ENCODE measurements at places on chromosomes 1 and 21.

- no peak for DNase-seq
Measured at GRCh38 chr1:118934706-118935105, 53.4 kb downstream of the TBX15 start.

DNA sequence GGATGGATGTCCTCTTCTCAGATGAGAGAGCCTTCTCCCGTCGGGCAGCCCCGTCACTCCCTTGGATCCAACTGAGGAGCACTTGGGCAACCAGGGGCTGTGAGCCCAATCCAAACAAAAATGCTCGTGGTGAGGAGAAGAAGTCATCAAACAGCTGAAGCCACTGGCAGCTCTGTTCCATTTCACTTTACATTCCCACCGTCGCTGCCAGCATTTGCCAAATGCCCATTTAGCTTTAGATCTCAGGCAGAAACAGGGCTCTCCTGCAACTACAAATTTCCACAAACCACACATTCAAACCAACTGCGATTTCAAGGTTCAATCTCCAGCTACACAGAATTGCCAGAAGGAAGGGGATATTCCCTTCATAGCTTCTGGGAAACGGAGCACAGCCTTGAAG, 634.6 kb downstream of the SMYD3 start:
- DNase-seq, result no peak

- DNase-seq, result no peak
Measured at GRCh38 chr1:36248250-36248894, 24.1 kb downstream of the THRAP3 start.

- DNase-seq, result no peak
Measured at GRCh38 chr1:205456383-205456867, 580 bp upstream of the BLACAT1 start.

- no peak for DNase-seq
Measured at GRCh38 chr1:8911416-8912309, 33.2 kb upstream of the ENO1 start.

GRCh38 chr1:245317217-245317616, 162.4 kb downstream of the KIF26B start:
- no peak for DNase-seq

DNA sequence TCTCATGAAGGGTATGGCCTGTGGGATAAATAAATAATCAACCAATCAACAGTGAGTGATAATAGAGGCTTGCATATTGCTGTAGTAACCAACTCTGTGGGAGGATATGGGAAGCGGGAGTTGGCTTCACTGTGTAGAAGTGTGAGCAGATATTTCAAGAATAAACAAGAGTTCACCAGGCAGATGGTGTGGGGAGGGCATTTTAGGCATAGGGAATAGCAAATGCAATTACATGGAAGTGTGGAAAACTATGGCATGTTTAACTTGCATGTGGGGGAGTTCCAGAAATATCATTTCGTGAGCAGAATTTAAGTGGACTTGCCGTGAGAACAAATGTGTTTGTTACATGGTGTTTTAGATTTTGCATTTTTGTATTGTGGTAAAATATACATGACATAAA, 95.2 kb downstream of the SPATA46 start:
- no peak for DNase-seq

GRCh38 chr21:41317063-41317392, 427 bp downstream of the FAM3B start:
- DNase-seq, result no peak

DNA sequence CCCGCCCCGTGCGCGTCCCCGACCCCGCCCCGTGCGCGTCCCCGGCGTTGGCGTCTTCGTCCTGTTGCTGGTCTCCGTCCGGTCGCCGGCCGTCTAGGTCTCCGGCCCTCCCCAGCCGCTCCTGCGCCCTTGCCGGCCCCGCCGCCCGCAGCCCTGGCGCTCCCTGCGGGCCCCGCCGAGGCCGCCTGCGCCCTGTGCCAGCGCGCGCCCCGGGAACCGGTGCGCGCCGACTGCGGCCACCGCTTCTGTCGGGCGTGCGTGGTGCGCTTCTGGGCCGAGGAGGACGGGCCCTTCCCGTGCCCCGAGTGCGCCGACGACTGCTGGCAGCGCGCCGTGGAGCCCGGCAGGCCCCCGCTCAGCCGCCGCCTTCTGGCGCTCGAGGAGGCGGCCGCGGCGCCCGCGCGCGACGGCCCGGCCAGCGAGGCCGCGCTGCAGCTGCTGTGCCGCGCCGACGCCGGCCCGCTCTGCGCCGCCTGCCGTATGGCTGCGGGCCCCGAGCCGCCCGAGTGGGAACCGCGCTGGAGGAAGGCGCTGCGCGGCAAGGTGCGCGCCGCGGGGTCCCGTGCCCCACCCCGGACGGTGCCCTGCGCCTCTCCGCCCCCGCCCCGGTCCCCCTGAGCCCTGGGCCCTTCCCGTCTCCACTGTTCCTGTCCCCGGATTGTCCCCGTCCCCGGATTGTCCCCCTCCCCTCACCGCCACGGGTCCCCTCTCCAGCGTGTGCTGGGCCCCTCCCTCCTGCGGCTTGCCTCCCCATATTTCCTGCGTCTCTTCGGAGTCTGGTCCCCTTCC, at the start of gene RNF187:
TSS of gene RNF187 (plus strand) at position 47 of the 789 bp plus-strand sequence.
- peak; percentile 84 for DNase-seq

DNA sequence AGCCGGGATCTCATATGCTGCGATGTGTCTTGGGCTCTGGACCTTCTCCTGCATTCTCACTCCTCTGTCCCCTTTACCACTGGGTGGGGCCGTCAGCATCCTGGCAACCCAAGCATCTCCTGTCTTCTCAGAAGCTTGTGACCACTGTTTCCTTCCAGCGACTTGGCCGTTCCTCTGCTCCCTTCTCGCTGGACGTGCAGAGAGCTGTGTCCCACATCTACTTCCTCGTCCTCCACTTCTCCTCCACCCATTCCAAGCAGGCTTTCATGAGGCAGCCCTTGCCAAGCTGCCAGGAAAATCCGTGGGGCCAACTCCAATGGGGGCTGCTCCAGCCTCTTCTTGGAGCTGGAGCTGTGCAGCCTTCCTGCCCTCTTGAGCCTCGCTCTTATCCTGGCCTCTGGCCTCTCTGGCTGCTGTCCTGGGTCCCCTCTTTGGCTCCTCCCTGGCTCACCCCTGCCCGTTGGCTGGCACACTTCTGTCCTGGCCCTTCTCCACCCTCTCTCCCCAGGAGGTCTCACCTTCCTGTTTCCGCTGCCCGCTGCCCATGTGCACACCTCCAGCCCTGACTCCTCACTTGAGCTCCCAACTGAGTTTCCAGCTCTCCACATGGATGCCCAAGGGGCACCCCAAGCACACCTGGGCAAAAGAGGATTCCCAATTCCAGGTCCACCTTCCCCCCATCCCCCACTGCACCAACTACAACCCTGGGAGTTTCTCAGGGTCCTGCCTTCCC, 8.7 kb downstream of the FAM131C start:
- DNase-seq, result no peak

DNA sequence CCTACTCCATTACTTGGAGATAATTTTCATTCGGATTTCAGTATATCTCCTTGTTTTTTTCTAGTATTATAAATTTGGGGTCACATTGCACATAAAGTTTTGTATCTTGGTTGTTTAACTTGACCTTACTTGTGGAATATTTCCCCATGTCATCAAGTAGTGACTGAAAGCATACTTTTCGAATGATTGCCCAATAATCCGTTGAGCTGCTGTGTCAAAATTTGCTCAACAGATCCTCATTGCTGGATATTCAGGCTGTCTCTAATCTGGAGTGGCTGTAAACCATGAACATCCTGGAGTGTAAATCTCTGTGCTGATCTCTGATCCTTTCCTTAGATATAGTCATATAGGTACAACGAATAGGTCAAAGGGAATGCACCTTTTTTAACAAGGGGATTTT, 4.9 kb downstream of the NIPAL3 start:
- no peak for DNase-seq

GRCh38 chr1:160777486-160778089, 18.4 kb upstream of the LY9 start:
- peak; percentile 67 for DNase-seq

- no peak for DNase-seq
Measured at GRCh38 chr1:165407398-165407797, 37.5 kb downstream of the RXRG start.

- no peak for DNase-seq
Measured at GRCh38 chr1:64073705-64074104, 129.7 kb upstream of the UBE2U start.

DNA sequence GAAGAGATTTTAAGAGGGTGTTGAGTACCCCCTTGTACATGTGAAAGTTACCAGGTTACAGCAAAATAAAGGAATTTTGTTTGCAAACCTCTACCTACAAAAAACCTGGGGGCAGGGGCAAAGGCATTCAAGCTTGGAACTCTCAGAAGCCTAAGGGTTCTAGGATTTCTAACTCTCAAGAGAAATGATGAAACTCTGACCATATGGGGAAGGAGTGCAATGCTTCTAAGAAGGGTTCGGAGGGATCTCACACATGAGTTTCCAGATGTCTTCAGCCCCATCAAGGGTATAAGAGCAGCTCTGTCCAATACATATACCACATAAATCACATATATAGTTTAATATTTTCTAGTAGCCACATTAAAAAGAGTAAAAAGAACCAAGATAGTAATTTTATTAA, 7.3 kb upstream of the FCGR2A start:
- DNase-seq, result no peak

- DNase-seq, result no peak
Measured at GRCh38 chr1:31523012-31523411, 53.3 kb upstream of the TINAGL1 start.

GRCh38 chr1:5596651-5597050, 395.6 kb downstream of the NPHP4 start:
- DNase-seq, result no peak

DNA sequence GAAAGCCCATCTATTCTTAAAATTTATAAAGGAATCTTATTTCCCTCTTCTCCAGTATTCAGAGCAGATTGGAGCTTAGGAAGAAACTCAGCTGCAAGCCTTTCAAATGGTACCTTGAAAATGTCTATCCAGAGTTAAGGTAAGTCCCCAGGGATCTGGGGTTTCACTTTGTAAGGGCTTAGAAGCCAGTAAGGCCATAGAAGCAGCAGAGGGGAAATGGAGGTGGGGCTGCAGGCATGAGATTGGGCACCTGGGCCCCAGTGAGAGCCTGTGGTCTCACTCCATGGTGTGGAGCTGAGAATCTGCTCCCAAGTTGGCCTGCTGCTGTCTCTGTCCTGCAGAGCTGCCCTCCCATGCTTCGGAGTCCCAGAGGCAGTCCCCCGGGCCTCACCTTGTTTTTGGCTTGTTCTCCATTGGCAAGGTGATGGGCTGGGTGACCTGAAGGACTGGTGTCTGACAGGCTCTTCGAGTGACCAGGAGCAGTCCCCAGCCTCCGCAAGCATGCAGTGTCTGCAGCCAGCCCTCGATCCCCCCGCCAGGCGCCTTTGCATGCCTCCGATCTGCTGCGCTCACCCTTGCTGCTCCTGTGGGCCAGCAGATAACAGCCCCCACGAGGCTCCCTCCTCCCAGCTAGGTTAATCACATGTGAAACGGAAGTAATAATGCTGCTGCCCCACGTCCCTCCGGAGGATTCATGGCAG, 163.1 kb downstream of the PGBD5 start:
- no peak for DNase-seq

GRCh38 chr1:6094801-6095505, 49.3 kb downstream of the KCNAB2 start:
- DNase-seq, result no peak

- no peak for DNase-seq
Measured at GRCh38 chr1:66732407-66733166, 19.7 kb upstream of the DYNLT5 start.

DNA sequence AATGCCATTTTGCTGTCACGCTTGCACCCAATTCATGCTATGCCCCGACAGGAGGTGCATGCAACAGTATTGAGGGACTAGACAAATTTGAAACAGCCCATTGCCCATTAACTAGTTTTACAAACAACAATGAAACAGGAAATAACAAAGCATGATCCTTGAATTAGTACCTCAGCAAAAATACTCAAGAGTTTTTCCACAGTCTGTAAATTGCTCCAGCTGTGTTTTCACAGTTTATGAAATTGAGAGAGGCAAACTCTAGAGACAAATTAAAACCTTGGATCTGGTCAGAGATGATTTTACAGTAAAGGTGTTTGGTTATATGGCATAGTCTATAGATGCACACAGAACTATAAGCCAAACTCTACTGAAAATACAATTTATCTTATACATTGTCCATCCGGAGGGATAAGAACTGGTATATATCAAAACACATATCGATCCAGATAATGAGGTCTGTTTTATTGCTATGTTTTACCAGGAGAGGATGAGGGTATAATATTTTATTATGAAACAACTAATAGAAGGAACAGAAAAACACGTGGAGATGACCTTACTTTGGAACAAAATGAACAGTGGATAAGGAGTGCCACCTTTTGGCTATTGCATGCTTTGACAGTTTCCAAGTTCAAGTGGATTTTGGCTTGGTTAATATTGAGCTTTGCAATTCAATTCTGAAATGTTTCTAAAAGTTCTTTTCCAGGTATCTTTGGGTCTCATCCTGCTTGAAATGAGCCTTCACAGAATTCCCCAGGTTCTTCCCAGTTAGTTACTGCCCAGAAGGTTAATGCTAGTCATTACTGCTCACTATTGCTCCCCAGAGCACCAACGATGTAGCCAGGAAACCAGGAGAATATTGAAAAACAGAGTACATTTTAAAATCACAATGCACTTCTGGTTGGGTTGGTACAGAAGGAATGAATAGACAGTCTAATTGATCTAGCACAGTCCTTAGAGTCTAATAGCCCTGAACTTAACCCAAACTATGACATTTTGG, 45.7 kb downstream of the ZC3H11B start:
- DNase-seq, result no peak

DNA sequence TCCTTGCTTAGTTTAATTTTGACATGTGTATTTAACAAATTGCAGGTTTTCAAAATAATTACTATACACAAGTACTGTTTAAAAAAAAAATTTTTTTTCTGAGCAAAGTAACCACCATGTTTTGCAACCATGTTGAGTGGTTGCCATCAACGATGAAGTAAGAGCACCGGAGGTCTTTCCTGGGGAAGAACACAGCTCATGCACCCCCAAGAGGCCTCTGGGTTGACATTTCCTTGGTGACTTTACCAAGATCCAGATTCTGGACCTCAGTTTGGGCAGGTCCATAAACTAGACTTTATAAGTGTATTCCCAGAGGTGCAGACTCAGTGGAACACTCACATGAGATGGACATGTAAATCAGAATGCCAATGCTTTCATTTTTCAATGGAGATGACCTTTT, 36.8 kb upstream of the RALGPS2 start:
- DNase-seq, result no peak

DNA sequence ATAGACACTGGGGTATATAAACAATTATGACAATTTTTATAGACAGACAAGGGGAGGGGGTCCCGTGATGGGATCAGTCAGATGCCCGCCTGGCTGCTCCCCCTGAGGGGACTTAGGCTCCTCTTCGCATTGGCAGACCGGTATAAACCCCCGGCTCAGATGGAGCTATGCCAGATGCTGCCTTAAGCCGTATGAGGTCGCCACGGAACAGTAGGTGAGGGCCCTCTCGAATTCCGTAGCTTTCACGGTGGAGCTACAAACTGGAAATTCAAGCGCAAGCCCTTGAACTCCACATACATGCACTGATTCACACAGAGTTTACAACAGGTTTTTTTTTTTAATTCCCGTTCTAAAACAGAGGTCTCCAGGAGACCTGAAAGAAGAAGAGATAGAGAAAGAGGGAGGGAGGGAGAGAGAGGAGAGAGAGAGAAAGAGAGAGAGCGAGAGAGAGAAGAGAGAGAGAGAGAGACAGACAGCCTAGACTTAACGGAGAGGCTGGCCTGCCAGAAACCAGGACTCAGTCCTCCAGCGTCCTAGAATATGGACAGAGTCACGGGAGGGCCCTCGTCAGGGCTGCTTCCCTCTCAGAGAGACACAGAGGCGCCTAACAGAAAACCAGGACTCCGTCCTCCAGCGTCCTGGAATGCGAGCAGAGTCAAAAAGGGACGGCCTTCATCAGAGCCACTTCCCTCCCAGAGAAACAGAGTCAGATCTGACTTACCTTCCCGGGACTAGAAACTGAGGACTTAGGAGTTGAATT, 24.4 kb upstream of the TMEM54 start:
- DNase-seq, result peak; percentile 21
